Thymus (tissue), 14 donors: ENCODE measurements at places on chromosomes 7 and 10. TPM values are rescaled to one million over a fixed set of nuclear protein-coding genes. Genes with fewer than 3 reads are reported as not detected.
A peak's percentile ranks its signal among the peaks of the same experiment; 100 is the strongest.

GRCh38 chr10:89074120-89074519, 83.5 kb downstream of the FAS start:
- no peak for DNase-seq

- DNase-seq, result no peak
Measured at GRCh38 chr7:37410305-37411229, 38.1 kb downstream of the ELMO1 start.

DNA sequence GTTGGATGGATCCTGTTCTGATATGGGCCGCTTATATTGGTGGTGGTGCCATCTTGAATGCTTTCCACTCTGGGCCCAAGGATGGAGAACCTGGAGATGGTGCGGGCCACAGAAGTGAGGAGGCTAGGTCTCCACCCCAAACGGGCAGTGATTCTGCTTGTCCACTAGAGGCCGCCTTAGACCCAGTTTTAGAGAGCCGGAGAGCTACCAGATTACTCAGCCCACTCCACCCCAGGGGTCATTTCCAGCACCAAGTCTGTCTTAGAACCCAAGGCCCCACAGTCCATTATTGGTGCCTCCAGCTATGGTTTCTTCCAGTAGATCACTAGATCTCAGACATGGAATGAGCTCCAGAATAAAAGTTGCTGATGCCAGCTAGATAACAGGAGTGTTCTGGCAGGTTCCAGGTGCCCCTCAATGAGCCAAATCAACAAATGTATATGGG, 11.8 kb upstream of the CAMK2G start:
- peak; percentile 71 for DNase-seq

GRCh38 chr7:116738378-116738777, 66.4 kb downstream of the MET start:
- no peak for DNase-seq

TEX47 gene
- total RNA-seq, result not detected

GRCh38 chr10:27997865-27998177, 1.1 kb downstream of the ODAD2 start:
- no peak for DNase-seq
